ENCODE measurements at places on chromosomes 12 and 14.
A peak's percentile ranks its signal among the peaks of the same experiment; 100 is the strongest.

DNA sequence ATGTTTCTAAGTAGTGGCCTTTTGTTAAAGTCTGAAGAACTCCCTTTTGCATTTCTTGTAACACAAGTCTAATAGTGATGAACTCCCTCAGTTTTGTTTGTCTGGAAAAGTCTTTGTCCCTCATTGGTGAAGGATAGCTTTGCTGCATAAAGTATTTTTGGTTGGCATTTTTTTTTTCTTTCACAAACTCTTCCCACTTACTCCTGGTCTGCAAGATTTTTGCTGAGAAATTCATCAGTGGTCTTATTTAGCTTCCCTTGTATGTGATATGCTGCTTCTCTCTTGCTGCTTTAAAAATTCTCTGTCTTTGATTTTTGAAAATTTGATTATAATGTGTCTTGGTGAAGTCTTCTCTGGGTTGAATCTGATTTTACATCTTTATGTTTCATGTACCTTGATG lies 22.7 kb downstream of the TRMT5 start:
- no peak for DNase-seq

- DNase-seq, result no peak
Observed at GRCh38 chr14:89445273-89445973, 28.4 kb upstream of the FOXN3 start.

DNA sequence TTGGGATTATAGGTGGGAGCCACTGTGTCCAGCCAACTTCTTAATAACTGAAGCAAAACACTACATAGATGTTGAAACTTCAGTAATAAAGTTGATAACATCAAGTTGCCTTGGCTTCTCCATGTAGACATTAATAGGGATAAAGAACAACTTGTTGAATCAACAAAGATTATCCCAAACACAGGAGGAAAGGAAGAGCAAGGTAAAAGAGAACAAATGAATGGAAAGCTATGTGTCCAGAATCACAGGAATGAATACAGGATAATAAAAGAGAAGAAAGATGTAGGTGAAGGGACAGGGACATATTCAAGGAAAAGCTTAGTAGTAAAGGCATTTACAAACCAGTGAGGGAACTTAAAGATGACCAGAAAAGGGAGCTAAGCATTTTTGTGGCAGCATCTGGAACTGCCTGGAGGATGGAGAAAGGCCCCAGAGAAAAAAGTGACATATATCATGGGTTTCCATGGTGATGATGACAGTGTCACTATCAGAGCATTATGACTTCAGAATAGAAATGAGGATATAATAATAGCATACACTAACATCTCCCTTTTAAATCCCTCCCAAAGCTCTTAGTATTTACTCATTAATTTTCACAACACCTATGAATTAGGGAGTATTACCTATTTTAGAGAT lies 24.0 kb upstream of the MDM1 start:
- no peak for DNase-seq

DNA sequence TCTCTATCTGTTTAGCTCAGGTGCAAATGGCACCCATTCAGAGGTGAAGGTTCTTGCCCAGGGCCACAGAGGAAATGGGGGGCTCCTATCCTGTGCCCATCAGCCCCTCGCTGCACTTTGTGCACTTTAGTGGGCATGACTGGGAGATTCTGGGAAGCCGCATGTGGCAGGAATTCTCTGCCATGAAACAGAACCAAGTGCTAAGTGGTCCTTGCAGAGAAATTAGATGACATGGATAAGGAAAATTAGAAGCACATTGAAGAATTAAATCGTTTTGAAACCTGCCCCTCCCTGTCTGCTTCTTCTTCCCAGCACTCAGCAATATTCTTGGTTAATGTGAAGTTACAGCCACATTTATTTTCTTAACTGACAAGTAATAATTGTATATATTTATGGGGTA lies 185.2 kb upstream of the RTL1 start:
- no peak for DNase-seq

DNA sequence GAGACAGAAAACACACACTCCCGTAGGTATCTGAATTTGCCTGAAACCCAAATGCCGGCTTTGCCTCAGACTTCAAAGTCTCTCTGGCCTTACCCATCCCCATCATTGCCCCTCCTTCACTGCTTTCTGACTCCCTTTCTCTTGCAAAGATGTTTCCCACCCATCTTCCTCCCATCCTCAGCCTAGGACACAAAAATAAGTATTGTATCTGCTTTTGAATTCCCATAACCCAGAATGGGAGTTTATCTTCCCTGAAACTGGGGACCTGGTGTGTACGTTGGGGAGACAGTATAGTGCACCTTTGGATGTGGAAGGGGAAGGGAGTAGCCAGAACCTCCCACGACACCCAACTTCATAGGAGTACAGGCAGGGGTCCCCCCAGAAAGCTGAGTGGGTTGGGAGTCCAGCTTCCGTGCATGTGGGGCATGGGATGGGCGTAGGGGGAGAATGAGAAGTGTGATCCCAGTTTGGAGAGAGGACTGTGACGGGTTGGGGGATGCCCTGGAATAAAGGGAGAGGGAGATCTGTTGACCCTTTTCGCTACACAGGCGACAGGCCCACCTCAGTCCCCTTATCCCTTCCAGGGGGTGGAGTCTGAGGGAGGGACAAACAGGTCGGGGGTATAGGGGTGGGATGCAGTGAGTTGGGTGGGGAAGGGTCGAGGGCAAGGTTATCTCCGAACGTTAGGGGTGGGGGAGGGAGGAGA lies 488 bp upstream of the KIF5A start:
- DNase-seq, result no peak

DNA sequence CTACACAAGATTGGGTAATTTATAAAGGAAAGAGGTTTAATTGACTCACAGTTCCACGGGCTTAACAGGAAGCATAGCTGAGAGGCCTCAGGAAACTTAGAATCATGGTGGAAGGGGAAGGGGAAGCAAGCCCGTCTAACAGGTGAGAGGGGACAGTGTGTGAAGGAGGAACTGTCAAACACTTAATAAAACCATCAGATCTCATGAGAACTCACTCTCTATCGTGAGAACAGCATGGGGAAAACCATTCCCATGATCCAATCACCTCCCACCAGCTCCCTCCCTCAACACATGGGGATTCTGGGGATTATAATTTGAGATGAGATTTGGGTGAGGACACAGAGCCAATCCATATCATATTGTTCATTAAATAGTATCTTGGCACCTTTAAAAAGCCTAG lies 56.1 kb downstream of the EPS8 start:
- no peak for DNase-seq

DNA sequence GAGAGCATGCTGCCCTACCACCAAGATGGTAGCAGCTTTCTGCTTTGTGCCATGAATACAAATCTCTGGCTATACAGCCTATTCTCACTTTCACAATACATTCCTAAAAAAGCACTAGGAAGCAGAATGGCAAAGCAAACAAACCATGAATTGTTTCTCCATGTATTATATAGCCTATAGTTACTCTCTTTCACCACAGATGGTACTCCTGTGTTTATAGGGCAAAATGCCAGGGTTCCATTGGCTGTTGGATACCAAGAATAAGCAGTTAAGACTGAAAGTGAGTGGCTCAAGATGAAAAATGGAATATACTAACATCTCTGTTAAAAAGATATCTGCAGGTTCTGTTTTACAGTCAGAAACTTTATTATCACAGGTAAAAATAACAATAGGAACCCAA lies 11.1 kb downstream of the ARF3 start:
- no peak for DNase-seq

- no peak for DNase-seq
Observed at GRCh38 chr12:78684419-78684818, 180.2 kb upstream of the SYT1 start.

GRCh38 chr14:86357876-86358275 lies 827.9 kb downstream of the FLRT2 start:
- DNase-seq, result no peak

- no peak for DNase-seq
Observed at GRCh38 chr12:22453511-22453910, 90.8 kb downstream of the C2CD5 start.

DNA sequence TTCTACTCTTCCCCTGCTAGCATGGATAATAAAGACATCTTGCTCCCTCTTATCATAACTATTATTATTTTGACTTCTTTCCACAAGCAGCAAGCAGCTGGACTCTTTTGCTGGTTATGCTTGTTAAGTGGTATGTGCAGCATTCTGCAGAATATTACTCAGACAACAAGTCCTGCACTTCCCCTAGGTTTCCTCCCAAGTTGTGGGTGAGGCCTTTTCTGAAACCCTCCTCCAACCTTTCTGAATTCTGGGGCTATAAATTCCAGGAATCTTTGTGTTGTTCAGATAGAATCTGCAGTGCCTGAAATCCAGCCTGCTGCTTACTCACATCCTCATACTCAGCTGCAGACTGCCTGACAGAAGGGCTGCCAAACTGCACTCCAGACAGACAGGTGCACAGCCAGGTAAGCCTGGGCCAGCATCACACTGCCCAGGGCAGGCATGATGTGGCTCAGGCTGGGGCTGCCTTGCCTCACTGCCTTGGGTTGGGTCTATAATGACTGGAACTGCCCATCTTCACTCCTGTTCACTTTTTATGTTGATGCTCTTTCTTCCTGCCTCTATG lies 6.2 kb upstream of the DHRS2 start:
- DNase-seq, result no peak

DNA sequence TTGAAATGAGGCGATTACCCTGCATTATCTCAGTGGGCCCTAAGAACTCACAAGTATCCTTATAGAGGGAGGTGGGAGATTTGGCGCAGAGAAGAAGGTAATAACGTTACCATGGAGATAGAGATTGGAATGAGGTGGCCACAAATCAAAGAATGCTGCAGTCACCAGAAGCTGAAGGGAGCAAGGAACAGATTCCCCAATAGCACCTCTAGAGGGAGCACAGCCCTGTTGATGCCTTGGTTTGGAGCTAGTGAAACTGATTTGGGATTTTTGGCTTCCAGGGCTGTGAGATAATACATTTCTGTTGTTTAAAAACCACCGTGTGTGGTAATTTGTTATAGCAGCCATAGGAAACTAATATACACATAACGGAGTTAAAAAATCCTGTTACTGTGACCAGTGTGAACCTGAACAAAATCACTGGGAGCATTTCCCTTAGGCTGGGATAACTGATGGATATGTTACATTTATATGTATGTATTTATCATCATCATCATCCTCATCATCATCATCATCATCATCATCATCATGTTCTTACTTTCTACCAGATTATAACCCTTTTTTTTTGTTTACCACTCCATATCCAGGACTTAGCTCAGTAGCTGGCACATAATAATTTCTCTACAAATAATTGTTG lies 100.3 kb downstream of the LIN7A start:
- peak; percentile 27 for DNase-seq

DNA sequence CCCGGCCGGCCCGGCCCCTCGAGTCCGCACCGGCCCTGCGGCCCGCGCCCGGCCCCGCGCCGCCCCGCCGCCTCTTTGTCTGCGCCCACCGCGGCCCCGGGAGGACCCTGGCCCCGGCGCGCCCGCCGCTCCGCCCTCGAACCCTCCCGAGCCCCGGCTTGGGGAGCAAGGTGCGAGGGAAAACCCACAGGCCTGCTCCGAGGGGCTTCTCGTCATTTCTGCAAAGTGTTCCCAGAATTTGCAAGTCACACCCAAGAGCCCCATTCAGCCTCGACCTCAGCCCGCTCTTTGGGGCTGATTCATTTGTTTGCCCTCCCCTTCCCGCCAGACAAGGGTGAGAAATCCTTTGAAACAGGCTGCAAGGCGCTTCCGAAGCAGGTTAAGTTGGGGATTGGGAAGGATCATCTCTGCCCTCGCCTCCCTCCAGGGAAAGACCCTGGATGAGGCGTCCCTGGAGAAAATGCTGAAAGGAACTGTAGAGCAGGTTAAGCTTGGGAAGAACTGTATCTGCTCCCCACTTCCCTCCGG lies 325 bp upstream of the CLIP1 start:
- DNase-seq, result peak; percentile 45

GRCh38 chr14:80208461-80208860 lies 2.8 kb downstream of the DIO2 start:
- DNase-seq, result no peak

- peak; percentile 83 for DNase-seq
Observed at GRCh38 chr12:59077575-59078426, 157.5 kb upstream of the LRIG3 start.

- no peak for DNase-seq
Observed at GRCh38 chr14:78834766-78835451, 664.7 kb downstream of the NRXN3 start.

GRCh38 chr12:68011882-68012207 lies 22.6 kb downstream of the IFNG-AS1 start:
- no peak for DNase-seq

- no peak for DNase-seq
Observed at GRCh38 chr14:92632546-92633273, 115.7 kb downstream of the LGMN start.

GRCh38 chr14:104265918-104266630 lies 127.7 kb downstream of the KIF26A start:
- no peak for DNase-seq

DNA sequence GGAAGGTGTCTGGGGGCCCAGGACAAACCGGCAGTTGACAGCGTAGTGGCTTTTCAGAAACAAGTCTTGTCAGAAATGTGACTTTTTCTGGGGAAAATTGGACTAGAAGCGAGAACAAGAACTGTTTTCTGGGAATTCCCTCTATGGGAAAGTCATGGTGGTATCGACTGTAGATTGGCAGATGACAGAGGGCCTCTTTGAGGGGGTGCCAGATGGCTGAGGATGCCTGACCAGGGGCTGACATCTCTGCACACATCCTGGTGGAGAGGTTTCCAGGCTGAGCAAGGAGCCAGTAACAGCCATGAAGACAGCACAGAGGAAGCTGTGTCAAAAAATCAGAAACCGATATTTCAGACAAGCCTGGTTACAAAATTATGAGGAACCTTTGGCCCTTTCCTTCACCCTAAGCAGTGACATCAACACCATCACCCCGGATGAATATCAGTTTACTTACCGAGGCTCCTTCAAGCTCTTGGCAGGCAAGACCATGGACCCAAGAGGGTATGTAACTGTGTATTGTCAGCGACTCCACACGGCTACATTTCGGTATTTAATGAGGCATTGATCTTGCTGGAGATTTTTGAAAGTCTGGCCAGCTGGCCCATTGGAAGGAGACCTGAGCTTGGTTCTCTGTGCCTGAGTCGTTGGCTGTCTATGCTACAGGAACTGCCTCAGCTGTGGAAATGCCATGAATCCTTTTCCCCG lies 1525.3 kb upstream of the TMEM132C start:
- DNase-seq, result peak; percentile 69

- peak; percentile 89 for DNase-seq
Observed at GRCh38 chr12:50057000-50057841, at the start of gene ASIC1. TSS of gene ASIC1 (plus strand) at chr12:50057596. CDS start at chr12:50058767, 1,171 bp downstream.

- no peak for DNase-seq
Observed at GRCh38 chr12:1184402-1184801, 193.4 kb downstream of the ERC1 start.

GRCh38 chr14:59704054-59704645 lies 127.5 kb upstream of the CCDC175 start:
- no peak for DNase-seq

- DNase-seq, result no peak
Observed at GRCh38 chr14:46490238-46490685, 161.3 kb downstream of the RPL10L start.

DNA sequence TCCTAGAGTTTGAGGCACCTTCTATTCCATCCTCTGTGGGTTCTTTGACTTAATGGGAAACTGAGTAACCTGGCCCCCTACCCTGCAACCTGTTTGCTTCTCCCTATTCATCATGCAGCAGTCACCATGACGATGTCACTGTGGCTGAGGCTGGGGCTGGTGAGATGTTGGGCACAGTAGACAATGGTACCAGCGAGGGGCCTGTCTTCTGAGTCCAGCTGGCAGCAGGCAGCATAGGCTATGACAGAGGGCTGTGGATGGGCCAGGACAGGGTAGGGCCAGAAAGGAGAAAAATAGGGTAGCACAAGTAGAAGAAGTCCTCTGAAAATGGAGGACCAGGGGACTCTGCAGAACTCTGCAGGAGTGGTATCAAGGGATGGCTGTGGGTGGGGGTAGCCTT lies 2.0 kb downstream of the CIROP start:
- no peak for DNase-seq

GRCh38 chr14:25843481-25844470 lies 754.1 kb downstream of the NOVA1 start:
- DNase-seq, result no peak
